ENCODE measurements at places on chromosomes 12 and 14.
A peak's percentile ranks its signal among the peaks of the same experiment; 100 is the strongest.

DNA sequence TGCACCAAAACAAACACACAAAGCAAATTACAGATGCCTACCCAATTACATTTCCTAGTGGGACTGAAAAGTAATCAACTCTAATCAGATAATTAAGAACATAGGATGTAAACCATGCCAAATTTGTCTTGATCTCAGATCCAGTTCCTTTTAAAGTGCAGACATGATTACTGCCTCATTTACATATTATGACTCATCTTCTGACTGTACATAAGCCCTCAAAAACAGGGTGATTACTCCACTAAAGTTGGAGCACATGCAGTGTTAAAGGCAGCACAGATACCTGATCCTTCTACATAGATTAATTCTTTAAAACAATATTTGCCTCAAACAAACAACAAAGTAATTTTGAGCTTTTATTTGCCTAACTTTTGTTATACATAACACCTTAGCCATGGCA is 337.2 kb downstream of the RPS29 start:
- DNase-seq: peak; percentile 0

- no peak for DNase-seq
These were observed 147.3 kb downstream of the ADGRD1 start for GRCh38 chr12:131101006-131101405.

GRCh38 chr14:92645841-92646478 is 102.5 kb downstream of the LGMN start:
- DNase-seq: peak; percentile 92

GRCh38 chr14:57961786-57962060 is 95.8 kb upstream of the SLC35F4 start:
- DNase-seq: no peak

DNA sequence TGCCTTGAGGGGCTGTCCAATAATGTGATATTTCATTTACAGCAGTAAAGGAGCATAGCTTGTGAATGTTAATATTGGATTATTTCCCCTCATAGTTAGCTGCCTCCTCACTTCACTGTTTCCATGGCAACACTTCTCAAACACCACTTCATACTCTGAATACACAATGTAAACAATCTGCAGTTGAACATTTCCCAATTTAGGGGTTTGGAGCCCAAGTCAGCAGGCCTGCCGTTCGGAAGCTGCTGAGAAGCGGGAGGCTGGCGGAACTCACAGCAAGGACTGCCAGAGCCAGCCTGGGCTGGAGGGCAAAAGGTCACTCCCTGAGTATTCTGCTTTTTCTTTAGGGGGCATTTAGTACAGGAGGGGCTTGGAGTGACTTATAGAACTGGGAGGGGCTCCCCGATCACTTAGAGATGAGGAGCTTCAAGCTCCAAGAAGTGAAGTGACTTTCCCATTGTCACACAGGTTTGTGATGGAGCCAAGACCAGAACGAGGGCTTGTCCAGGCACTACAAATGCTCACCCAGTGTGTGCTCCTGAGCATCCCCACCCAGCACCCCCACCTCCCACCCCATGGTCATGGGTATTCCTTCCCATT is 12.1 kb upstream of the SLC24A4 start:
- no peak for DNase-seq

GRCh38 chr12:83245156-83245555 is 558.5 kb downstream of the TMTC2 start:
- DNase-seq: no peak

GRCh38 chr12:67656251-67656650 is 7.7 kb downstream of the DYRK2 start:
- DNase-seq: no peak

GRCh38 chr14:54322246-54322645 is 74.6 kb upstream of the CDKN3 start:
- DNase-seq: no peak

GRCh38 chr14:90742729-90743128 is 73.5 kb downstream of the TTC7B start:
- no peak for DNase-seq

- peak; percentile 87 for DNase-seq
These were observed 125.2 kb downstream of the MED13L start for GRCh38 chr12:116152268-116152667.

- DNase-seq: peak; percentile 78
These were observed 208.4 kb downstream of the C12orf75 start for GRCh38 chr12:105538880-105539279.

DNA sequence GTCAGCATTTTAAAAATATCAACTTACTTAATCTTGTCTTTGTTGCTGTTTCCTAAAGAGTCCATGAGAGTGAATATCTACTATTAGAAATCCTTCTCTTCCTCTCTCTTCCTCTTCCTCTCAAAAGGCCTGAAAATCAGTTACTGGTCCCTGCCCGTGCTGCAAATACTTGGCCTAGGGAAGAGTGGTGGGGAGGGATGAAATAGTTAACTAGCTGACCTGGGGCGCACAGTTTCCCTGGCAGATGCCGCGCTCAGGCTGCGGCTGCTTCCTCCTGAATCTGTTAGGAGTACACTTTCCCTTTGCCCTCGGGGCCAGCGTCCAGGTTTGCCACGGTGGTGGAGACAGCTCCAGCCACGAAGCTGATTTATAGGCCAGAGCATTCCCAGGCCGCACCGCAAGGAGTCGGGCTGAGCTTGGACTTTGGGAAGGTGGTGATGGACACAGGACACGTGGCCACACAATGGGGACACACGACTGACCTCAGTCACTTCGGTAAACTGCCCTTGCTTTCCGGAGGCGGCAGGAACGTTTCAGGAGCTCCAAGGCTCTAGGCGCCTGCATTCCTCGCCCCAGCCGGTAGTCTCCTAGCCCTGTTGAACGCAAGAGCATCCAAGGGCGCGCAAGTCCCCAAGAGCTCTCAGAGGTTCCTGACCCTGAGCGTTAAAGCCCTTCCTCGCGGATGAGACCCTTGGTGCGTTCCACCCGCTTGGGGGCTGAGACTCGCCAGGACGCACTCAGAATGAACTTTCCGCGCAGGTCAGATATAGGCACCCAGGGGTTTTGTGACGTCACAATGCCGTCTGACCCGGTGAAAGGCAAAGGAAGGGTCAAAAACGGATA is 7.1 kb upstream of the ASCL1 start:
- DNase-seq: no peak

GRCh38 chr12:65306366-65307168 is 28.1 kb downstream of the MSRB3 start:
- peak; percentile 69 for DNase-seq

- DNase-seq: no peak
These were observed 112.4 kb upstream of the SLC38A4 start for GRCh38 chr12:46938071-46938678.

DNA sequence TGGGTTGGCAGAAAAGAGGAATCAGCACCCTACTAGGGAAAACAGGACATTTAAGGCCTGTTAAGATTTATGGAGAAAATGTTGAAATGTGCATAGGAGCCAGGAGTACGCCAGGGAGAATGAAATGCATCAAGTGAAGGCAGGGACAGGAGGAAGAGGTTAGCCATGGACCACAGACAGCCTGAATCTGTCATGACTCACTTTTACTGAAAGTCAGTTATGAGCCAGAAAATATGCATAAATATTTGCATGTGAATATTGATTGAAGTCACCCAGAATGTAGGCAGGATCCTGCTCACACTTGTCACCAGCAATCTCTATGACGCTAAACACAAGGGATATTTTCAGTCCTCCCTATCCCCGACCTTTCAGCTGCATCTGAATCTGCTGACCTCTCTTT is 25.1 kb upstream of the CDK17 start:
- DNase-seq: peak; percentile 94

DNA sequence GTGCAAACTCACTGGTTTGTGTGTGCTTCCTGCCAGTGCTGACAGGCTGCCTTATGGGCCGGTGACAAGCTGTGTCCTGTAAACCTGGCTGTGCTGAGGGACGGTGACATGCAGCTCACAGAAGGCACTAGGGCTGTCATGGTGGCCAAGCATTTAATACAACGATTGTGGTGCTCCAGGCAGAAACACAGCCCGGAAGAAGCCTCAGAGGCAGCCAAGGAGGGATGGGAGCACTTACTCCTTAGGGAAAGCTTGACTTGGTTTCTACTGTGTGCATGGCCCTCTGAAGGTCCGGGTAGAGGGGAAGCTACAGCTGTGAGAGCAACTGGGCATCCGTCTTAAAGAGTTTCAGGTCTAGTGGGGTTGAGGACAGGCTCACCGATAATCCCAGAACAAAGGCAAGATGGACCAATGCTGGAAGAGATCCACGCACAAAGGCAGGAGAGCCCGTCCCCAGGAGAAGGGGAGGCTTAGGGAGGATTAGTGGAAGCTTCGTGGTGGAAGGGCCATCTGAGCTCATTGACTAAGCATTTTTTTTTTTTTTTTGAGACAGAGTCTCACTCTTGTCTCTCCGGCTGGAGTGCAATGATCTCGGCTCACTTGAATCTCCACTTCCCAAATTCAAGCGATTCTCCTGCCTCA is 10.7 kb upstream of the MCRS1 start:
- no peak for DNase-seq

- DNase-seq: no peak
These were observed 4.2 kb downstream of the PPTC7 start for GRCh38 chr12:110578694-110579534.

- peak; percentile 15 for DNase-seq
These were observed 682 bp upstream of the TRIP11 start for GRCh38 chr14:92040431-92041051.

DNA sequence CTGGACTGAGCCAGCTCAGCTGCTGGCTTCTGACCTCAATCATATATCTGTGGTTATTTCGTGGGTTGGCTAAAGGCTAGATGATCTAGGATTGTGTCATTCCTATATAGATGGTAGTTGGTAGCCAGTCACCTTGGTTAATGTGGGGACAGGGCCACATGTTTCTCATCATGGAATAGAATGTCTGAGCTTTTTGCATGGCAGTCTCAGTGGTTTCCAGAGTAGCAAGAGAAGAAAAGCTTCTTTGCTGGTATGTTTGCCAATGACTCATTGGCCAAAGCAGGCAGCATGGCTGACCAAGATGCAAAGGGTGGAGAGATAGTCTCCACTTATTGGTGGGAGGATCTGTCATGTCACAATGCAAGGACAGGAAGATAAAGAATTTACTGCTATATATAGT is 746.4 kb upstream of the FLRT2 start:
- peak; percentile 66 for DNase-seq

GRCh38 chr12:65248656-65249633 is 29.5 kb upstream of the MSRB3 start:
- no peak for DNase-seq

DNA sequence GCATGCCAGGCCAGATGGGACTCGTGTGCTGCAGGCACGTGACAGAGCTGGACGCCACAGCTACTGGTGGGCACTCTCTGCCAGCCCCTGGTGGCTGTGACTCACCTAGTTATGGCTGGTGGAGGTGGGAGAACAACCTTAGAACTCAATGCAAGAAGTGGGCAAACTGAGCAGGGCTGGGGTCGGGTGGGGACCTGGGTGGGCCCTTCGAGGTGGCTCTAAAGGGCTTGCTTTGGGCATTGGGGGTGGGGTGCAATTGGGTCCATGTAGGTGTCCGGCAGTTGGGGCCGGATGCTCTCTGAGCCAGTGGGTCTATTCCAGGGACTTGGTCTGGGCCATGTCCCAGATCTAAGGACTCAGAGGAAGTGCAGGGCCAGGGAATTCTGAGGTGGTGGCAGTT is 5.1 kb upstream of the SERPINA12 start:
- no peak for DNase-seq

GRCh38 chr12:2826721-2827515 is 7.9 kb downstream of the NRIP2 start:
- no peak for DNase-seq

GRCh38 chr12:111394480-111394879 is 11.2 kb upstream of the SH2B3 start:
- DNase-seq: no peak
